ENCODE measurements at places on chromosomes 2 and 18. TPM values are rescaled to one million over a fixed set of nuclear protein-coding genes. Genes with fewer than 3 reads are reported as not detected.

TPO gene
- not detected for total RNA-seq

TFCP2L1 gene
- 0.03 TPM for total RNA-seq

MRO gene
- not detected for total RNA-seq

C2orf80 gene
- not detected for total RNA-seq

CXCR4 gene
- total RNA-seq = 24.0 TPM

GCG gene
- total RNA-seq = not detected

LIMS4 gene
- 1.2 TPM for total RNA-seq
